ENCODE measurements at places on chromosomes 4 and X.

- no peak for DNase-seq
Observed at GRCh38 chr4:52576961-52577623, 82.0 kb downstream of the USP46 start.

- no peak for DNase-seq
Observed at GRCh38 chrX:106611317-106611678, 480 bp upstream of the RADX start.

- DNase-seq: no peak
Observed at GRCh38 chrX:44332437-44332836, 11.0 kb downstream of the EFHC2 start.

DNA sequence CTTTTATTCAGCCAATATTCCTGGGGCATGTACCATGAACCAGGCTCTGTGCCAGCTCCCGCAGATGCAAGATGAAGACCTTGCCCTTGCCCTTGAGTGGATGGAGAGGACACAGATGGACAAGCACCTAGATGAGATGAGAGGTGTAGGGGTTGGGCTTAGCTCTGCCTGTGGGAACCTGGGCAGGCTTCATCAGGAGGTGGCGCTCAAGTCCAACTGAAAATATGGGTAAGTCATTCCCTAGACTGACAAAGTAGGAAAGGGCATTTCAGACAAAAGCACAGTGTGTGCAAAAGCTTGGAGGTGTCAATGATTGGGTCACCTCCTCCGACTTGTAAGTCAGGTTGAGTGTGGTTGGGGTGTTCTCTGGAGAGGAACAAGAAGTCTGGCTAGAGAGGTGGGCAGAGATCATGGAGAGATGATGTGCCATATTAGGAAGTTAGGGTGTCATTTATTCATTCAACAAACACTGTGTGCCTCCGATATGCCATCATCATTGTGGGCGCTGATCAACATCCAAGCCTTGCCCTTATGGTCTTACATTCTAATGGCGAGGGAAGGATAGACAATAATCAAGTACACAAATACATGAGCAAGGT, 64.6 kb downstream of the ANAPC4 start:
- no peak for DNase-seq

DNA sequence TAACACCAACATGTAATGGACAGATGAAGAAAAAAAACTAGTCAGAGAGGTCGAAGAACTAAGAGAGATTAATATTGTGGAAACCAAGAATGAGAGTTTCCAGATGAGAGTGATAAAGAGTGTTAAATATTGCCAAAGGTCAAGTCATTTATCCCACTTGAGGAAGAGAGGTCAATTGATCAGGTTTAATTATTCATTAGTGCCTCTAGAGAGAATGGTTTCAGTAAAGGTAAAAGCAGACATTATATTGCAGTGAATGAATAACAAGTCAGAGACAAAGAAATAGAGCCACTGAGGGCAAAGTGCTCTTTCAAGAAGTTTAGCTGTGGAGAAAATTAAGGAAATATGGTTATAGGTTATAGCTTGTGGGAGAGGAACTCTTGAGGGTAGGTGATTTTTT, 263.1 kb downstream of the GUCY2F start:
- no peak for DNase-seq

GRCh38 chr4:114694770-114695169, 96.2 kb downstream of the UGT8 start:
- DNase-seq: no peak

- DNase-seq: no peak
Observed at GRCh38 chr4:177308125-177308524, 1.5 kb upstream of the NEIL3 start.

GRCh38 chr4:74173321-74173720, 15.4 kb downstream of the MTHFD2L start:
- no peak for DNase-seq

- DNase-seq: no peak
Observed at GRCh38 chr4:177131736-177132135, 177.9 kb upstream of the NEIL3 start.

DNA sequence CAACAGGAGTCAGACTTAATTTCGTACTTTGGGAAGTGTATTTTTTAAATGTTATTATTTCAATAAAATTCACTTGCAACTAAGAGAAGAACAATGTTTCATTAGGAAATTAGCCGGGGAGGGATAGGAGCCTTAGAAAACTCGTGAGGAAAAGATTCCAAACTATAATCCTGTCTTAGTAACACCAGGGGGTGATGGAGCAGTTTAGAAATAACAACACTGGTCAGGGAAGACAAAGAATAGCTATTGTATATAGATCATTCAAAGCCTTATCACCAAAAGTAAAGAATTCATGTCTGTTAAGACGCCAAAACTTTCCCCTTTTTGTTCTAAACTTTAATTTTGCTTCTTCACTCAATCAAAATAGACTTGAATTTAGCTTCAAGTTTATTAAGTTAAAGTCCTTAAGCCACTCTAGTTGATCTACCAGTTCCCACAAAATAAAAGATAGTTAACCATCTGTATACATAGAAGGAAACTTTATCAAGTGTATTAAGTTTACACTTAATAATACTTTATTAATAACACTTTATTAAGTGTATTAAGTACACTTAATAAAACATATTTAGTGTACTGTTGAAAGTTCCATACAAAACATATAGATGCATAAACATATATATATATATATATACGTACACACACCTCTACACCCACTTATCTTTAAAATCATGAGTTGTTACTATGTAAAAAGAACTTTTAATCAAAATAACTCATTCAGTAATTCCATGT, 60.5 kb downstream of the ARAP2 start:
- no peak for DNase-seq

- no peak for DNase-seq
Observed at GRCh38 chr4:153538487-153539357, 72.6 kb downstream of the TMEM131L start.

- no peak for DNase-seq
Observed at GRCh38 chr4:41098093-41099048, 116.0 kb downstream of the APBB2 start.

GRCh38 chrX:107659286-107659685, 31.0 kb downstream of the PRPS1 start:
- DNase-seq: no peak

GRCh38 chr4:41701983-41702382, 46.5 kb downstream of the PHOX2B start:
- no peak for DNase-seq

DNA sequence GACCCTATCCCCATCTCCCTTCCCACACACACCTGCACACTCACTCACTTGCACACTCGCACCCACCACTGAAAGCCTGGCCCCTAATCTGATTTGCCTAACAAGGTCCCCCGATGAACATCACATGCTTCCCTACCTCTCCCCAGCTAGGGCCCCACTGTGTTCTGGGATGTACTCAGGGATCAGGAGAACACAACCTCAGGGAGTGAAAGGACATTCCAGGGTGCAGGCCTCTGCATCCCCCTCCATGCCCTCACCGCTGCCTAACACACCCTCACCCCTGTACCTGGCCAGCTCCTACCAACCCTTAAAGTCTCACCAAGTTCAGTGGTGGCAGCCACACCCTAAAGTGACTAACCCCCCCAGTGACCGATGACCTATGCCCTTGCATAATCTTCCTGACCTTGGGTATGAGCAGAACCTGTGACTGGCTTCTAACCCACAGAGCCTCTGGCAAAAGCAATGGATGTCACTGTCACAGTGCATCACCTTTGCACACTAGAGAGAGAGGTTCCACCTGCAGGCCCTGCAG, 2.4 kb upstream of the AFAP1 start:
- DNase-seq: no peak

- DNase-seq: no peak
Observed at GRCh38 chr4:186743261-186743660, 19.6 kb upstream of the FAT1 start.

DNA sequence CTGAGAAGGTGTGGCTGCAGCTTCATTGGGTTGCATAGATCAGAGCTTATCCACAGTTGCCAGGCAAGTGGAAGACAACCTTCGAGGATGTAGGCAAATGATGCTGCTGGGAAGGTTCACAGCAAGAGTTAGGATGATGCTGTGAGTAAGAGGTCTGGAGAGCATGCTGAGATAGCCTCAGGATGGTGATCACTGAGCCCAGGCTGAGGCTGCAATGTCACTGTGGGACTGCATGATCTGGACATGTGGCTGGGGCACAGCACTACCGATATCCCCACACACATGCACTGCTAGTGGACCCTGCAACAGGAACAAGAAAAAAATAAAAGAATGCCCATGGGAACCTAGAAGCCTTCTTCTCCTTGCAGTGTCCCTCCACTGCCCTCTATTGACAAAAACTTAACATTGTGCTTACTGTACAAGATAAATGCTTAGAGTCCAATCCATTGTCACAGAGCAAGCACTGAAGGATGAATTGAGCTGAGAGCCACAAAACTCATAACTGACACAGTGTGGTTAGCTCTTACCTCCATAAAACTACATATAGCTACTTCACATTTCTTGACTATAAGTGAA, 105.6 kb downstream of the CNKSR2 start:
- no peak for DNase-seq

All from activated CD8-positive, alpha-beta memory T cell treated with anti-CD3 and anti-CD28 coated beads for 1 hour (primary cell).